ENCODE measurements at places on chromosomes 6 and 20.

DNA sequence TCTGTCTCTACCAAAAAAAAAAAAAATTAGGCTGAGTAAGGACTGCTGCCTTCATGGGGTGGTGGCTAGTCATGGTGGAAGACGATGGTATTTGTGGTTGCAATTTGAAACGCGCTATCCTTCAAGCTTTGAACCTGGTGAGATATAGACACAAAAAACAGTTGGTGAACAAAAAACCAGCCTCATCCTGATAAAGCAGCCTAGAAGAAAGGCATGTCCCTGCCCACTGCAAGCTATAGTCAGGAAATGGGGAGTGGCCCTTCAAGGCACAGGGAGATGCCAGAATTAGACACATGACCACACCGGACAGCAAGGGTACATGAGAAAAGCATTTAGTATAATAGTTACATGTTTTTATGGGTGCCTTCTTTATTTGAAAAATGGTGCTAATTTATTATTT, 193.6 kb downstream of the NFATC2 start:
- DNase-seq = no peak

GRCh38 chr6:6218759-6219085, 101.7 kb downstream of the F13A1 start:
- no peak for DNase-seq

GRCh38 chr20:19868441-19868840, 110.4 kb downstream of the RIN2 start:
- DNase-seq = no peak

- no peak for DNase-seq
Observed at GRCh38 chr20:53795170-53795569, 201.5 kb upstream of the ZNF217 start.

- peak; percentile 7 for DNase-seq
Observed at GRCh38 chr6:161660666-161661571, 387.1 kb upstream of the AGPAT4 start.

GRCh38 chr6:34798057-34798456, 6.2 kb downstream of the BLTP3A start:
- no peak for DNase-seq

GRCh38 chr6:18121580-18122127, 823 bp downstream of the NHLRC1 start:
- DNase-seq = no peak

GRCh38 chr6:2396042-2396657, 150.7 kb upstream of the GMDS start:
- DNase-seq = no peak

GRCh38 chr6:160667639-160668481, 3.8 kb upstream of the LPA start:
- DNase-seq = no peak

DNA sequence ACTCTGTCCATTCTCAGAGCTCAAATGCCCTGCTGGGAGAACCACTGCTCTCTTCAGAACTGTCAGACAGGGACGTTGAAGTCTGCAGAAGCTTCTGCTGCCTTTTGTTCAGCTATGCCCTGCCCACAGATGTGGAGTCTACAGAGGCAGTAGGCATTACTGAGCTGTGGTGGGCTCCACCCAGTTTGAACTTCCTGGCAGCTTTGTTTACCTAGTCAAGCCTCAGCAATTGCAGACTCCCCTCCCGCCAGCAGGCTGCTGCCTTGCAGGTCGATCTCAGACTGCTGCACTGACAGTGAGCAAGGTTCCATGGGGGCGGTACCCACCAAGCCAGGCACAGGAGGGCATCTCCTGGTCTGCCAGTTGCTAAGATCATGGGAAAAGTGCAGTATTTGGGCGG, 21.8 kb upstream of the UFL1 start:
- no peak for DNase-seq

DNA sequence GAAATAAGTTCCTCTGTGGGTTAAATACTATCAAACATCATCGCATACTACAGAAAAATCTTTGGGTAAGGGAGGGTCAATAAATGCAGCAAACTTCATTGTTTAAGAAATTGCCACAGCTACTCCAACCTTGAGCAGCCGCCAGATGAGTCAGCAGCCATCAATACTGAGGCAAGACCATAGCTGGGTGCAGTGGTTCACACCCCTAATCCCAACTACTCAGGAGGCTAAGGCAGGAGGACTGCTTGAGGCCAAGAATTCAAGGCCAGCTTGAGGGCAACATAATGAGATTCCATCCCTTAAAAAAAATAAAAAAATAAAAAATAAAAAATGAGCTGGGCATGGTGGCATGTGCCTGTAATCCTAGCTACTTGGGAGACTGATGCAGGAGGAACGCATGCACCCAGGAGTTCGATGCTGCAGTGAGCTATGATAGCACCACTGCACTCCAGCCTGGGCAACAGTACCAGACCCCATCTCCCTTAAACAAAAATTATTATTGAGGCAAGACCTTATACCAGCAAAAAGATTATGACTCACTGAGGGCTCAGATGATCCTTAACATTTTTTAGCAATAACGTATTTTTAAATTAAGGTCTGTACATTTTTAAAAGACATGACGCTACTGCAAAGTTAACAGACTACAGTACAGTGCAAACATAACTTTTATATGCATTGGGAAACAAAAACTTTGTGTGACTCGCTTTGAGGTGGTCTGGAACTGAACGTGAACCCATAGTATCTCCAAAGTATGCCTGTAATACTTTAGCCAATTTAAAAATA, 8.8 kb downstream of the SRPK1 start:
- no peak for DNase-seq

- DNase-seq = no peak
Observed at GRCh38 chr20:31440012-31440659, at the start of gene DEFB123. TSS of gene DEFB123 (plus strand) at chr20:31440632. CDS start at chr20:31440699, 67 bp downstream.

GRCh38 chr20:50423758-50424157, 86.4 kb upstream of the PTPN1 start:
- no peak for DNase-seq

- peak; percentile 56 for DNase-seq
Observed at GRCh38 chr20:64038565-64039292, 2.7 kb downstream of the C20orf204 start.

GRCh38 chr20:34385464-34385863, 22.4 kb downstream of the ITCH start:
- no peak for DNase-seq

DNA sequence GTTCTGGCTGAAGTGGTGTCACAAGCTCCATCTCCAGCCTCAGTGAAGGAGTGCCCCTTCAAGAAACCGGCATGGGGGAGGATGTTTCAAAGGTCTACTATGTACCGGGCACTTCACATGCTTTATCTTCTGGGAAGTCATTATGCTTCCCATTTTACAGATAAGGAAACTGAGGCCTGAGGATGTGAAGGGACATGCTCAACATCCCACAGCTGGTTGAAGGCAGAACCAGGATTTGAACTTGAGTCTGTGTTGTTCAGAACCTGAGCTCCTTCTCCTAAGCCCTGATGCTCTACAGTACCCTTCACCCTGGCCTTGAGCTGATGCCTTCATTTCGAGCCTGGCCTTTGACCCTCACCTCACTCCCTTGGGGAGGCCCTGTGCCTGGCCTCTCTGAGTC, 13.0 kb downstream of the GLP1R start:
- no peak for DNase-seq

GRCh38 chr6:43143235-43144128, 27.6 kb upstream of the SRF start:
- DNase-seq = peak; percentile 49

DNA sequence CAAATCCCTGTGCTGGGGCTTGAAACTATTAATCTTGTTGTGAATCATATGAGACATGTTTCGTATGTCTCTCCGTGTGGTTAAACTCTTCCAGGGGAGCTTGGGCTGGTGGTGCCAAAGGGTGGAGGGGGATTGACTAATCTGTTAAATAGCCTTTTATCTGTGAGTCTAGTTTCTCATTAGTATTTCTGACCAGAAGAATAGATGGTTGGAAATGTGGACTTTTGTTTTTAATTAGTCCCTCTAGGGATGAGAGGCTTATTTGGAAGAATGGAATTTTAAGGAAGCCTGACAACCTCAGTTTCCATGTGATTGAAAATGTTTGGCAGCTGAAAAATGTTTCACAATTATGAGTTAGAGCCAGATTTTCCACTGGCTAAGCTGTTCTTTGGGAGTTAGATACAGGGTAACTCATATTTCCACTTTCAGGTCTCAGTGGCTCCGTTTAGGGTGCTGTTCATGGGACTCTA, 117.3 kb downstream of the BCKDHB start:
- DNase-seq = no peak

DNA sequence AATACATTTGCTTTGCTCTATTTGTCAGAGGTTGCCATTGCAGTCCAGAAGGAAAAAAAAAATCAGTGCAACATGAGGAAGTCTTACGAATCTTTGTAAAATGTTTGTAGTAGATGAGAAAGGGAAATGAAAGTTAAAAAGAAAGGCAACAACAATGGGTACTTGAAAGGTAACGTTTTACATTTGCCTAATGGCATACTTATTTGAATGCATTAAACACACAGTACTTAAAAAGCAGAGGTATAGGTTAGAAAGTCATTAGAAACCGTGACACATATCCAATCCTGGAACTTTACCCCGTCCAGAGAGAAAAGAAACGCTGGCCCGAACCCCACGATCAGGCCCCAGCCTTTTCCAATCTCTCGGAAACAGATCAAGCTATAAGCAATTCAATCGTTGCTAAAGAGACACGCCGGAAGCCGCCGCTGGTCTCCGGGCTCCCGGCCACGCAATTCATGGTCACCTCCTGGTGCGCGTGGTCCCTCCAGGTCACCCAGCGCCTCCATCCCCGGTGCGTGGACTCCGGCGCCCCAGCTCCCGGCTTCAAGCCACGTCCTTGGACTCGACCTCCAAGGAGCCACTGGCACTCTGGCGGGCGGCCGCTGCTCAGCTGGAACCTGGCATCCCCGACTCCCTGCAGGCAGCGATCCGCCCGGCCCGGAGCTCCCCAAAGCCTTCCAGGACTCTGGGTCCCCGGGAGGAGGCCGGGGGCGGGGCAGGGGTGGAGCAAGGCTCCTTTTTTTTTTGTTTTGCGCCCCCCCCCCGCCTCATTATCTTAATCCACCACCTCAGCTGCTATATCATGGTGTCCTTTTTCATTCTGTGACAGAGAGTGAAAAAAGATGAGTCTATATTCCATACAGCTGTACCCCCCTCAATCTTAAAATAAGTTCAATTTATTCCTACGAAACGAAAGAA, at the start of gene SLC18B1:
TSS of gene SLC18B1 (minus strand) at position 687 of the 918 bp plus-strand sequence. CDS start at position 506, 181 bp downstream.
- no peak for DNase-seq

DNA sequence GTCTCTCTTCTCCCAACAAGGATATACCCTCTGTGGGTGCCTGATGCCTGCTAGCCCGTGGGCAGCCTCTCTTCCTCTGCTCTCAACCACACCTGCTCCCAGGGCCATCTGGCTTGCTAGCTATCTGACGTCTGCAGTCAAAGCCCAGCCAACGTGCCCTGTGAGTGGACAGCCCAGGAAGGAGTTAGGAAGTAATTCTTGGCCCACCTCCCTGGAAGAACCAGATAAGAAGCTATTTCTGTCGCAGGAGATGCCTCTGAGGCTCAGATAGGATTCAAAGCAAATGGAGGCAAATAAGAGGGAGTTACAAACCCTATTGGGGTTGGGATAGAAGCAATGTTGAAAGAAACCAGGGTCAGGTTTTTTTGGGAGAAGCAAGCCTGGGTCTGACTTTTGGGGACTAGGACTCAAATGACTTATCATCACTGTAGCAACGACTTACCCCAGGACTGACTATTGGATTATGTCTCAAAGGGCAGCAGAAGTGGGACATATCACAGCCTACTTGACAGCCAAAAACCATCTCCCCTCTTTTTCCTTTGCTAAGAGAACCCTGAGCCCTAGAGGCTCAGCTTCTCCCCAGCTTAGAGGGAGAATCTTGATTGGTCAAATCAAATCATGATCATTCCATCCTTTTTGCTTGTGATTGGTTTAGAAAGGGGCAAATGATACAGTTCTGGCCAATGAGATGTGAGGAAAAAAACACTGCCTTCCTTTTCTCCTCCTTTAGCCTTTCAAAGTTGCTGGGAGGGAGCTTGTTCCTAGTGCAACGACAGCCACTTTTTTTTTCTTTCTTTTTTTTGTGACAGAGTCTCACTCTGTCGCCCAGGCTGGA, 18.0 kb upstream of the CDK5RAP1 start:
- no peak for DNase-seq

DNA sequence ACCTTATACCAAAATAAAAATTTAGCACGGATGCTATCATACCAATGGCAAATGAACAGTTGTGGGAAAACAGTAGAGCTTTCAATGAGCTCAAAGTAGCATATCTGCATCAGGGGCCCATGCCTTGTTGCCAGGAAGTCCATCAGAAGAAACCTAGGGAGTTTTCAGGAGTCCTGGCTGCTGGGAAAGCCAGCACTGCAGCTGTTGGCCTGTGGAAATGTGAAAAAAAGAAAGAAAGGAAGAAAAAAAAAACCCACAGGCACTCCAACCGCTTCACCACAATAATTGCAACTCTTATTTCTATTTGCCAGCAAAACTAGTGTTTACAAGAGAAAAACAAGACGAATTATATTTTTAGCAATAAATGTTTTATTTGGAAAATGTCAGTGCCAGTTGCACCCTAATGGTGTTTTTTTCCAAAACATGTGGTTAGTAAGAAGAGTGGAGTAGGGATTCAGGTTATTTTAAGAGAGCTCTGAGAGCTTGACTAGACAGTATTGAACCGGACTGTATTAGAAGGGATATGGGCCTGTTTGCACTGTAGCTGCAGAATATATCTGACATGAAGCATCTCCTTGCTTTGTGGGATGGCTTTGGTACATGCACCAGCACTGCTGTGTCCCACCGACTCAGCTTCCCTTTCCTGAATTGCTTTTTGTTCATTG, 137.3 kb downstream of the CCDC170 start:
- no peak for DNase-seq

DNA sequence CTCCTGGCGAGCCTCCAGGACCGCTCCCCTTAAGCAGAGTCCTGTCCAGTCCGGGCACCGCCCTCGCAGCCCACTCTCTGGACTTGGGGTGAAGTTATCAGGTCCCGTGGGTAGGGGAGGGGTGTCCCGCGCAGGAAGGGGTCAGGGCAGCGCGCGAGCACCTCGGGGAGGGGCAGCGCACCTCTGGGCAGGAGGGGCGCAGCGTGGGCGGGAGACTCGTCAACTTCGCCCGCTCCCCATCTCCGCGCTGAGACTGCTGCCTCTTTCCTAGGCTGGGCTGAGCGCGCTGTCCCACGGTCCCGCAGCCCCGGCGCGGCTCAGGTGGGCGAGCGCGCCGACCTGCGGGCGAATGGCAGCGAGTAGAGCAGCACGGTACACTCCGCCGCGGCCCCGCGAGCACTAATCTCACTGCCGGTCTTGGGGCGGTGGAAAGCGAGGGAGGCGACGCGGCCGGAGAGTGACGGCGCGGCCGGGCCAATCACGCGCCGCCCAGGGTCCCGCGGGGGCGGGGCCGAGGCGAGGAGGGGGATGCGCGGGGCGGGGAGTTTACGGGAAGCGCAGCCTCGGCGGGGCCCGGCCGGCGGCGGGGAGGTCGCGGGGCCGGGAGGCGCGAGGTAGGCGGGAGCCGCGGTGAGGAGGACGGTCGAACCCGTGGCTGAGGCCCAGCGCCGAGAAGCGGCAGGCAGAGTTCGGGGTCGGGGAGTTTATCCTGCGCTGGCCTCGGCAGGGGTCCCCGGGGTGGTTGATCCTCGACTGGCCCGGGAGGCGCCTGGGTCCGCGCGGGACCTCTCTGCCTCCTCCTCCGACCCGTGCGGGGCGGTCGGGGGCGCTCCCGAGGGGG, at the start of gene MAN1A1:
TSS of gene MAN1A1 (minus strand) at position 401 of the 841 bp plus-strand sequence. CDS start 696 bp downstream, outside the sequence.
- peak; percentile 78 for DNase-seq

All from stimulated activated CD8-positive, alpha-beta memory T cell treated with anti-CD3 and anti-CD28 coated beads, Interleukin-7, amount 100 ng/mL, for 48 hours (primary cell).